ENCODE measurements at places on chromosomes 3 and 15.

GRCh38 chr15:81849289-81849688, 196.5 kb downstream of the MEX3B start:
- DNase-seq, result no peak

- peak; percentile 78 for DNase-seq
Measured at GRCh38 chr3:186108106-186108940, 566 bp downstream of the ETV5 start.

- no peak for DNase-seq
Measured at GRCh38 chr3:47658444-47658843, 79.8 kb upstream of the CSPG5 start.

- peak; percentile 81 for DNase-seq
Measured at GRCh38 chr15:65054333-65055200, 9.4 kb downstream of the SLC51B start.

- DNase-seq, result no peak
Measured at GRCh38 chr15:80562033-80562432, 133.1 kb upstream of the ABHD17C start.

DNA sequence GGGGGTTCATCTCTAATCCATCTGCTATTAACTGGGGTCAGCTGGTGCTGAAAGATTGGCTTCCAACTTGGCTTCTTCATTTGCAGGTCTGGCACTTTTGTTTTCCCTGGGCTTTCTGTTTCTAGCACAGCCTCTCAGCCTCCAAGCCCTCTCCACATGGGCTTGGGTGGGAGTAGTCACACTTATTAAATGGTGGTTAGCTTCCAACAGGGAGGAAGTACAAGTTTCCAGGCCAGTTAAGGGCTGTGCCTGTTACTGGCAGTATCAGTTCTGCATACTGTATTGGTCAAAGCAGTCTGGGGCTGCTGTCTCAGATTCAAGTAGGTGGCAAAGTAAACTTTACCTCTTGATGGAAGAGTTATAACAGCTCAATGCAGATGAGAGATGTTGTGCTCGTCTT, 627.1 kb upstream of the CCDC54 start:
- no peak for DNase-seq

GRCh38 chr3:188200481-188200880, 46.5 kb downstream of the LPP start:
- no peak for DNase-seq

GRCh38 chr3:151460228-151460627, 633 bp downstream of the IGSF10 start:
- no peak for DNase-seq

GRCh38 chr3:27228805-27229204, 140.4 kb downstream of the NEK10 start:
- DNase-seq, result no peak

- DNase-seq, result no peak
Measured at GRCh38 chr3:194072691-194073279, 63.2 kb upstream of the HES1 start.

DNA sequence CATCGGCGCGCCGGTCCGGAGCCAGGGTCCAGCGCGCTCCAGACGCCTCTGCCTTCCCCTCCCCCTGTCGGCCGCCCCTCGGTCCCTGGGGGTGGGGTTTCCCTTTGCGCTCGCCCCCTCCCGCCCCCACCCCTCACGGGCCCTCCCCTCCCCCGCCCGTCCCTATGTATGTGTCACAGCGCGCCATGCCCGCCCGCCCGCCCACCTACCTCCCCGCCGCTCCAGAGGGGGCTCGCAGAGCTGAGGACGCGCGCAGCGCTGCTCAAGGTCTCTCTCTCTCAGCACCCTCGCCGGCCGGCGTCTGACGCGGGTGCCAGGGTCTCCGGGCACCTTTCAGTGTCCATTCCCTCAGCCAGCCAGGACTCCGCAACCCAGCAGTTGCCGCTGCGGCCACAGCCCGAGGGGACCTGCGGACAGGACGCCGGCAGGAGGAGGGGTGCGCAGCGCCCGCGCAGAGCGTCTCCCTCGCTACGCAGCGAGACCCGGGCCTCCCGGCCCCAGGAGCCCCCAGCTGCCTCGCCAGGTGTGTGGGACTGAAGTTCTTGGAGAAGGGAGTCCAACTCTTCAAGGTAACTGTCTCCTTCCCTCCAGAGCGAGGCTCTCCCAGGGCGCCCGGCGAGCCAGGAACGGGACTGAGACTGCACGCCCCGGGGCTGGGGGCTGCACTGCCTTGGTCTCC, at the start of gene ACAN:
Gene ACAN (plus strand): TSS at position 196 of the 679 bp plus-strand sequence. CDS start 32,771 bp downstream, outside the sequence.
- no peak for DNase-seq

GRCh38 chr3:30548600-30548999, 57.8 kb upstream of the TGFBR2 start:
- DNase-seq, result no peak

GRCh38 chr15:81103857-81104256, 30.2 kb upstream of the CFAP161 start:
- DNase-seq, result no peak

GRCh38 chr15:80456517-80457492, 52.6 kb downstream of the ARNT2 start:
- DNase-seq, result no peak

DNA sequence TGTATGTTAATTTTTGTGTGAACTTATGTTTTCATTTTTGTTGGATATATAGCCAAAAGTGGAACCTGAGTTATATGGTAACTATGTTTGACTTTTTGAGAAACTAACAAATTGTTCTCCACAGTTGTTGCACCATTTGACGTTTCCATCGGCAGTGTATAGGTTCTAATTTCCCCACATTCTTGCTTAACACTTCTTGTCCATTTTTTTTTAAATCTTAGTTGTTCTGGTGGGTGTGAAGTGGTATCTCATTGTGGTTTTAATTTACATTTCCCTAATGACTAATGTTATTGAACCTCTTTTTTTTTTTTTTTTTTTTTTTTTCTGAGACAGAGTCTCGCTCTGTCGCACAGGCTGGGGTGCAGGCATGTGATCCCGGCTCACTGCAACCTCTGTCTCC, 8.0 kb downstream of the NISCH start:
- no peak for DNase-seq

DNA sequence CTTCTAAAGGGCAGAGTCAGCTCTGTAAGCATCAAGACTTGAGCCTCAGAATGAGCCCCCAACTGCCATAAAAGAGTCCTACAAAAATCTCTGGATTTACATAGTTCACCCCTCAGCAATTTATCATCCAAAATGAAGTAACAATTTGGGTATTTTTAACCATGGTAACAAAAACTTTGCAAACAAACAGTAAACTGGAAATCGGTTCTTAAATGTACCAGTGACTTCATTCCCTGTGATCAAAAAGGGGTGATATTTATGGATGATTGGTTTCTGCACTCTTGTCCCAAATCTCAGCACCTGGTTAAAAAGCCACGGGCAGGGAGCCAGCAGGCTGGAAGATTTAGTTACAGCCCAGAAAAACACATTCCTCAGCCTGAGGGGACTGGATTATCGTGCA, 73.6 kb downstream of the TFG start:
- DNase-seq, result no peak

DNA sequence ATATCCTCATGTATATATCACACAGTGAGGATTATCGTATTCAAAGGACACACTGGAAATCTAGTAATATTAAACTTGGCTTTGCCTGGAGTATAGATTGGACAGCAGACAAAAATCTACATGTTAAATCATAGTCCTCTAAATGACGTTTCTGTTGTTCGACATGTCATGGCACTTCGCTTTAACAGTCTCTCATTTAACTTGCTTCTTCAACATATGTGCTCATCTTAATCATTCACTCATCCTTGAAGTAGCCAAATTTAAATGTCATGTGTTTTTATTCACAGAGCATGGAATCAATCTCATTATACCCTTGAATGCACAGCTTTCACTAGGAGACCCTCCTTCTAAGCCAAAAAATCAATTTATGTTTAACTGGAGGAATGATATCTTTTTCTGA, 417.0 kb upstream of the CNTN6 start:
- DNase-seq, result no peak

- DNase-seq, result no peak
Measured at GRCh38 chr3:101821503-101821902, 27.8 kb upstream of the NFKBIZ start.

- DNase-seq, result no peak
Measured at GRCh38 chr15:60392601-60392985, 5.2 kb downstream of the ANXA2 start.

GRCh38 chr3:184778426-184779332, 33.3 kb upstream of the VPS8 start:
- DNase-seq, result no peak

- no peak for DNase-seq
Measured at GRCh38 chr15:57134851-57135250, 216.4 kb downstream of the TCF12 start.

GRCh38 chr3:100183608-100184125, 69.4 kb upstream of the FILIP1L start:
- DNase-seq, result no peak

DNA sequence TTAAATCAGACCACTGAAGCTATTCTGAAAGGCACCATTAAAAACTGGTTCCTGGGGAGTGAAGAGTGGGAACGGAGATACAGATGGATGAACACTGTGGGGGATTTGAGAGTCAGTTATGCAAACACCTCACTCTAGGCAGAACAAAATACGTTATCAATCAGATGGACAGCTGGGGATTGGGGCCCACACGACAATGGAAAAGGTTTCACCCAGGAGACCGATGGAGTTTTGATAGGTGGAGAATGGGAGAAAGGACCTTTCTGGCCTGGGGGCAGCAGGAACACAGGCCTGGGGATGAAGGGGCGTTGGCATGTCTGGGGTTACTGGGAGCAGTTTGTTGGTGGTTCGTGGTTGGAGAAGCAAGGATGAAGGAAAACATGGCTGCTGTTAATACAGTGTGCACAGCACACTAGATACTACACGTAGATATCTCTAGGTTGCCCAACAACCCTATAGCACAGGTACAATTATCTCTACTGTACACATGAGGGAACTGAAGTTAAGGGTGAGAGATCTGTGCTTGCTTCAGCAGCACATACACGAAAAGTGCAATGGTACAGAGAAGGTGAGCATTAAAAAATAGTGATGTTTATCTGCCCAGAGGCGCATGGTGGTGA, 16.5 kb downstream of the ST6GAL1 start:
- DNase-seq, result no peak

DNA sequence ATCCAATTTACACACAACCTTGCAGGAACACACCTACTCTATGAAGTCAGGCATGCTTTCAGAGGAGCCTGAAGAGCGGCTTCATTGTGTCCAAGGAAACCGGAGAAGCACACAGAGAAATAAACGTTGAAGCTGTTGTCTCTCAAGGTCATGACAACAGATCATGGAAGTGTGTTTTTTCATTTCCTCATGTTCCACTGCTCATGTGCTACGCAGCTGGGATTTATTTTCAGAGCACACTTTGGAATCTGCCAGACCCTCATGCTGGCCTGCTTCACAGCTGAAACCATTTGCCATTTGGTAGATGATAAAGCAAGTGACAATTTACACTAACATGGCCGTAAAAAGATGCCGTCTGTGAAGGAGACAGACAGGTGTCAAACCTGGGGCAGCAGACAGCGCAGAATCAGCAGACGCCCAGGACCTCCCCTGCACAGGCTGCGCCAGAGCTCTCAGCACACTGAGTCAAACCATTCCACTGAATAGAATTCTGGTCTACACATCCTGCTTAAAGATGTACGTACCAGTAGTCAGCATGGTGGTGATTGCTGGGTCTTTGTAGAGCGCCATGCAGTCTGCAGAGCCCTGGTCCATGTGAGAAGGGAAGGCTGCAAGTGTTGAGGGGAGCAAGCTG, 99.3 kb downstream of the ARNT2 start:
- DNase-seq, result no peak

- no peak for DNase-seq
Measured at GRCh38 chr3:172134352-172134751, 95.0 kb downstream of the FNDC3B start.
